ENCODE measurements at places on chromosomes 2 and 18. TPM values are rescaled to one million over a fixed set of nuclear protein-coding genes. Genes with fewer than 3 reads are reported as not detected.

The PLGLB2 gene
- 4.6 TPM for total RNA-seq

The CELF4 gene
- 41.2 TPM for total RNA-seq

The FAM124B gene
- total RNA-seq = 8.2 TPM

The CCDC68 gene
- total RNA-seq = 14.3 TPM

The ARL5A gene
- total RNA-seq = 96.2 TPM

The HADHB gene
- total RNA-seq = 111 TPM

The PLB1 gene
- total RNA-seq = 4.1 TPM

The STAT4 gene
- total RNA-seq = 5.8 TPM

The TNFAIP6 gene
- 7.2 TPM for total RNA-seq

The HOXD12 gene
- total RNA-seq = not detected
